K562 (cell line): ENCODE measurements at places on chromosomes 5 and 9.

DNA sequence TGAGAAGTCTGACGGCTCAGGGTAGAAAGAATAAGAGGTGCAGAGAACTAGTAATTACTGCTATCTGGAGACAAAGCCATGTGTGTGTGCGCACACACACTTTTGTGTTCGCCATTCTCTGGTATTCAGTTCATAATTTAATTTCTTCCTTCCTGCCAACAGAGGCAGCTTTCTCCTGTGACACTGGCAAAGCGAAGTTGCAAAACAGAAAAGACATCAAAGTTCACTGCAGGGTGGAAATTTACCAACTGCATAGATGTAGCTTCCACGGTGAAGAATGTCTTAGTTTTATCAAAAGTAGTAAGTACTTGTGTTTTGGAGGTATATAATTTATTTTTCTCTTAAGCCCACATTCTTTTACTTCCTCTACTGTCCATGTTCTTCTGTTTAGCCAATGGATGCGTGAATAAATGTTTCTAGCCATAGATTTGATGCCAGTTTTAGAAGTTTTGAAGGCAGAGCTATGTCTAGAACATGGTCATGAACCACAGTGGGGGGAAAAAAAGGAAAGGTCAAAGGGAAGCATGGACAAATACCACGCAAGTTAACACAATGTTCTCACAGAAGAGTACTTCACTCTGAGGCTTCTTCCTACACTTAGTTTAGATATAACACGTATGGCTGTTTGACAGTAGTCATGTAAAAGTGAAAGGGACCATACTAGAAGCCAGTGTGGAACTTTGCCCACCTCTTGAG, 536.5 kb upstream of the GRIA1 start:
- DNase-seq: no peak

DNA sequence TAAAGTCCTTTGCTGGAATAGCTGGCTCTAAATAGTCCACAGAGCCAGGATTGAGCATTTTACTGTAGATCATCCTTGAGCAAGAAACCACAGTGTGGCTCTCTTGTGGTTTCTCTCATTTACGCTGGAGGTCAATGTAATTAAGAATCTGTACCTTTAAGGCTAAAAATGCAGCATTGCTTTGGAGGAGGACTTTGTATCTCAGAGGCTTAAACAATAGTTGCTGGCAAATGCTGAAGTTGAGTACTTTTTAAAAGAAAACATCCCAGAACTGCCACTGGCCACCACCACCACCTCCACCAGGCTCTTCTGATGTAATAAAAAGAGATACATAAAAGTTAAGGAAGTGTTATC, 177.3 kb upstream of the ADAMTSL1 start:
- no peak for DNase-seq

DNA sequence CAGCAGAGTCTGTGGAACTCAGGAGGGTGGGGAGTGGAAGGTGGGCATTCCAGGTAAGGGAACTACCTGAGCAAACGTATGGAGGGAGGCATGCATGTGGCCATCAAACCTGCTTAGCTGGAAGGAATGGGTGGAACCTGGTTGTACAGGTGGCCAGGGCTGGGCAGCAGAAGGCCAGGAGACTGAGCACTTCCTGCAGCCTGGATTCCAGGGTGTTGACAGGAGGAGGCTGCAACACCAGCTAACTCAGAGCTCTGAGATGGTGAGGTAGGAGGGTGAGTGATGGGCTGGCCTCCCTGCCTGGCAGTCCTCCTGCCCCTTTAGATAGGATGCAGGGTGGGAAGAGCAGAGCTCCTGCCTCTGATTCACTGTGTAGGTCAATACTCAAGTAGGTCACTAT, 92.5 kb upstream of the CPEB4 start:
- no peak for DNase-seq

DNA sequence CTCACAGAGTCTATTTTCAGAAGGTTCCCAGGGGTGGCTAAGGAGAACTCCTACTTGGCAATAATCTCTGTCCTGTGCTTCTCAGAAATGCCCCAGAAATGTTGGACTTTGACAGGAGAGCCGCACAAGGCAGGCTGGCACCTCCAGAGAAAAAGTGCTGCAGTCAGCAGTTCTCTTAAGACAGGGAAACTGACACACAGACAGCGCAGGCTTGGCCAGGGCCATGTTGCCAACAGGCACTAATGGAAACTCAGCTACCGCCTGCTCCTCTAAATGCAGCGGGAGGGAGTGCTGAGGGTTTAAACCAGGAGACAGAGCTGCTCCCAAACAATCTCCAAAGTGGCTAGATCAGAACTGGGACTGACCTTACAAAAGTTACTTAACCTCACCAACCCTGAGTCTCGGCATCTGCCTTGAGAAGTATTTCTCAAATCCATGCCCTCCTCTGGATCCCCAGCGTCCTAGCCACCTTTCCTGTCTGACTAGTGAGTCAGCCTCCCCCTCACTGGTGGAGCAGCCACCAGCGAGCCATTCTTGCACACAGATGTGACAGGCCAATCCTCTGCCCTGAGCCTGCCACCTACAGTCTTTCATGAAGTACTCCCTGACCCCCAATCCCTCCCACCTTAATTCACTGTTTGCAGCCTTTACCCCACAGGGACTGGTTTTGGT, 186.4 kb downstream of the CDK5RAP2 start:
- no peak for DNase-seq

DNA sequence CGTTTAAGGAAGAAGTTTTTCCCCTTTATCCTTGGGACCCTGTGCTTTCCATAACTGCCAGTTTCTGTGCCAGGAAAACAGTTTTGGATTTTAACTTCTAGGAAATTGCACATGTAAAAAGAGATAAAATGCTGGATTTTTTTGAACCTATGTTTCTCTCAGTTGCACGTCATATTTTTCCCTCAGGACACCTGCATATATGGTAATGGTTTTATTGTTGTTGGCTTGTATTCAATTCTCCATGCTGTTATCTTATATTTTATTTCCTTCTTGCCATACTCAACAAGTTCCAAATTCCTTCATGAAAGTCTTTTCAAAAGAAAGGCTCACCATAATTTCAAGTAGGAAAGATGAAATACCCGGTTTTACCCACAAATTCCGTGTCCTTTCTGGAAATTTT, 7.9 kb upstream of the ADAMTSL1 start:
- no peak for DNase-seq

- no peak for DNase-seq
These were observed 271.2 kb downstream of the SMARCA2 start for GRCh38 chr9:2286333-2286705.

GRCh38 chr5:17951392-17952169, 317.3 kb downstream of the TAF11L14 start:
- DNase-seq: no peak

DNA sequence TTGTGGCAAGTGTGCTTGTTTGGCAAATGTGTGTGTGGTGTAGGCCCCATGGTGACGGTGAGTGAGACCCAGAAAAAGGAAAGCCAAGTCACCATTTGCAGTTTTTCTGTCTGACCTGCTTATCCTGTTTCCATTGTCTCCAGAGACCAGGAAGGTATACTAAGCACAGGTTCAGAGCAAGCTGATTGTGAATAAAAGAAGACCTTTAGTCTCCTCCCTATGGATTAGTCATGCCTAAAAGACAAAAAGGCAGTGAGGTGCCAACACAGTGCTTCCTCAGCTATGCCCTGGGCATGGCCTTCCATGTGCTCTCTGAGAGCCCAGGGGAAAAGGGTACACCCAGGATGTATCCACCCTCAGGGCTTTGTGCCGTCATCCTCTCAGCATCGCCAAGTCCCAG, 49.2 kb upstream of the SHOC1 start:
- DNase-seq: no peak

- no peak for DNase-seq
These were observed 84.4 kb downstream of the RAPGEF6 start for GRCh38 chr5:131550606-131551005.

DNA sequence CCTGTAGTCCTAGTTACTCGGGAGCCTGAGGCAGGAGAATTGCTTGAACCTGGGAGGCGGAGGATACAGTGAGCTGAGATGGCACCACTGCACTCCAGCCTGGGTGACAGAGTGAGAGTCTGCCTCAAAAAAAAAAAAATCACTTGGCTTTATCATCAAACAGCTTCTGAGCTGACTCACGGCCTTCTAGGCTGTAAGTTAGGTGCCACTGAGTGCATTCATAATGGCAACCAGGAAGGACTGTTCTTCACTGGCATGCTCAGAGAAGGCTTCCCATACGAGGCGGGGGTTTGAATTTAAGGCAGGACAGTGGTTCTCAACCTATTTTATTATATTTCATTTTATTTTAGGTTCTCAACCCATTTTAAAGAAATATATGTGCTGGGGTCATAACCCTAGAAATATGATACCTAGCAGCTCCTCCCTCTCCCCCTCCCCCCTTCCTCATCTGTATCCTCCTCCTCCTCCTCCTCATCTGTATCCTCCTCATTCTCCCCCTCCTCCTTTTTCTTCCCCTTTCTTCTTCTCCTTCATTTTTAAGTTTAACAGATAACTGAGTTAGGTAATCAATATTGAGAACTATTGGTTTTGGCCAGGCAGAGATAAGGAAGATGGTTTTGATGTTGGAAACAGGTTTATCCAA, 19.0 kb upstream of the LHFPL2 start:
- peak; percentile 62 for DNase-seq

DNA sequence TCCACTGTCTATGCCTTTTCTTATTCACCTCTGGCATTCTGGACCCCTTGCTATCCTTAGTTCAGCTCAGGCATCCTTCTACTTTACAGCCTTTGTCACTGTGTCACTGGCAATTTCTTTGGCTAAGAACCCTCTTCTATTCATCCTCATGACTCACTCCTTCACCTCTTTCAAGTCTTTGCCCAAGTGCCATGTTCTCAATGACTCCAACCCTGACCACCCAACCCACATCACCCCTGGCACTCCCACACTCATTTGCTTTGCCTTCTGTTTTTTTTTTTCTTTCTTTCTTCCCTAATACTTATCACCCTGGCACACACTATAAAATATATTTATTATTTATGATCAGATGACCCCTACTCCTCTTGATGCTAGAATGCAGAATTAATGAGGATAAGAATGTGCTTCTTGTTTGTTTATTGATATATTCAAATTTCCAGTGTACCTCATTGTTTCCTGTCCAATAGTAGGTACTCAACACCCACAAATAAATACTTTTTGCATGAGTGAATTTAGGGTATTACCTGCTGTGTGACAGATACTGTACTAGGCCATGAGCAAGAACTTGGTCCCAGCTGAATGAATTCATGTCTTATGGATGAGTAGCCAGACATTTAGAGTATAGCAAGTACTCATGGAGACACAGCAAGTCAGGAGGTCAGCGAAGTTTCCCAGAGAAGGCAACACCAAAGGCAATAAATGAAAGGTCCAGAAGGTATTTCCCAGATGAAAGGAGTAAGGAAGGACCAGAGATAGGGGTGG, 236.1 kb downstream of the PAPPA start:
- no peak for DNase-seq

DNA sequence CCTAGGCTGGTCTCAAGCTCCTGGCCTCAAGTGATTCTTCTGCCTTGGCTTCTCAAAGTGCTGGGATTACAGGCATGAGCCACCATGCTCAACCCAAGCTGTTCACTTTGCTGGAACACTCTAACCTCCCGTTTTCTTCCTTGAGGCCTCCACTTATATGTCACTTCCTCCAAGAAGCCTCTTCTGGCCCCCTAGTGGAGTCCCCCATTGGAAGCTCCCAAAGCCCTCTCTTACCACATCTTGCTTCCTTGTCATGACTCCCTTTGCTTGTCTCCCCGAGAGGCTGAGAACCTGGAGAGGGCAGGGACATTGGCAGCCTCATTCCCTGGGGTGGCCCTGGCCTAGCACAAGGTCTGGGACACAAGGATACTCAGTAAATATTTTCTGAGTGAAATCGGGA, 80.8 kb downstream of the PDE6A start:
- DNase-seq: peak; percentile 41

DNA sequence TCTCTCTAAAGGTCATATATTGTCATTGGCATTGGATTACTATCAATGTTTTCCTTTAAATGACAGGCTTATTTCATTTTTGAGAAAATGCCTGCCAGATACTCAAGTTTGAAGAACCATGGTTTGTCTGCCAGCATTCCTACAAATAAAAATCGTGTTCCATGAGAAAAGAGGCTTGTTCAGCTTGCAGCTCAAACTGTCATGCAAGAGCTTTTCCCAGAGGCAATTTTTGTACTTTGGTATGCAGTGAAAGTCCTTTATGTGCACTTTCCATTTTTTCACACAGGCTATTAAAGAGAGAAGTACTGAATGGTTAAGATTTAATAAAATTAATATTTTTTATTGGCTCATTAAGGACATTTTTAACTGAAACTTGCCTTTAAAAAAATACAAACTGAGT, 110.4 kb downstream of the FBXO4 start:
- DNase-seq: no peak

GRCh38 chr9:132194508-132194907, 32.6 kb downstream of the NTNG2 start:
- no peak for DNase-seq

DNA sequence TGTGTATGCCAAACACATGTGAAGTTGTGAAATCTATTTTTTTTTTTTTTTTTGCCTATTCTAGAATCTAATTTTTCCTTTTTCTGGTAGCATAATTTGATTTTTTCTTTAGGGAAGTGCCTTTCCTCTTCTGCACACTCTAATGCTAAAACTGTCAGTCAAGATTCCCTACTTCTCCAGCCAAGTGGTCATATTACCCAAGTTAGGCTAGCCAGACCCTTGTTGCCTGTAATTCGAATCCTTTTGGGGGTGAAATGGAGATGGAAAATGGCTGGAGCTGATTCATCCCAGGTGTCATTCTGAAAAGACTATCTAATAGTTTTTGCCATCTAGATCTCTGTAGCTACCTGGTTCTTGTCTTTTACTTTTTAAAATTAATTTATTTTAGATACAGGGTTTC, 24.8 kb upstream of the UBAP1 start:
- DNase-seq: no peak

DNA sequence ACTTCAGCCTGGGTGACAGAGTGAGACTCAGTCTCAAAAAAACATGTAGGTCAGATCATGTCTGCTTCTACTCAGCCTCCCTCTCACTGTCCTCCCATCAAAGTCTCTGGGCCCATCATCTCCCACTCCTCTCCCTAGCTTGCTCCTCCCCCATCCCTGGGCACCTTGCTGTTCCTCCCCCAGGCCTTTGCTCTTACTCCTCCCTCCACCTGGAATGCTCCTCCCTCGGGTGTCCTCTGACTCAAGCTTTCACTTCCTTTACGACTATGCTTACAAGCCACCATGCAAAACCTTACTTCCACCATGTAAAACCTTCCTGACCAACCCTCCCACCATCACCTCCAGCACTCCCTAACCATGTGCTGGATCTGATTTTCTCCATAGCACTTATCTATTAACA, 51.5 kb downstream of the MTMR12 start:
- peak; percentile 31 for DNase-seq

DNA sequence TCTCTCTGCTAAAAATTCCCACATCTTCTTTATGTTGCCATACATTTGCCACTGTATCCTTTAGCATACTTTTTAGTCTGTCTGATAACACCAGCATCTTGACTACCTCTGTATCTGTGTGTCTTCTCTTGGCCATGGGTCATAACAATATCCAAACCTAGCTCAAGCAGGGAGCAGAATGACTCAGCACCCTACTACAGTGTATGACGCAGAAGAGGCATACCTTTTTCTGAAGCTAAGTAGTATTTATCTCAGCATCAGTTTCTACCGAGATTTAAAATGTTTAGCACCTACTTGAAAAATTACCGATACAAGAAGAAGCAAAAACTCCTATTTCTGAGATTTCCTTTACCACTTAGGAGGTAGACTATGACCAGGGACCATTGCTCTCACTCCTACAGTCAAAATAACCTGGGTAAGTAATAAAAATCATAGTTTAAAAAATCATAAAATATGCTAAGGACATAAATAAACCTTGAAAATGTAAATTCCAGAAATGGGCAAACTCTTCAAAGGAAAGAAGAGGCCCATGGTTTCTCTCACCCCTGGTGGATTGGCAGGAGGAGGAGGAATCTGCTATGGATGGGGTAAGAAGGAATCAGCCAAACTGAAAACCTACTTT, 286.5 kb downstream of the MAST4 start:
- peak; percentile 5 for DNase-seq
